ENCODE measurements at places on chromosomes 6 and 20.

DNA sequence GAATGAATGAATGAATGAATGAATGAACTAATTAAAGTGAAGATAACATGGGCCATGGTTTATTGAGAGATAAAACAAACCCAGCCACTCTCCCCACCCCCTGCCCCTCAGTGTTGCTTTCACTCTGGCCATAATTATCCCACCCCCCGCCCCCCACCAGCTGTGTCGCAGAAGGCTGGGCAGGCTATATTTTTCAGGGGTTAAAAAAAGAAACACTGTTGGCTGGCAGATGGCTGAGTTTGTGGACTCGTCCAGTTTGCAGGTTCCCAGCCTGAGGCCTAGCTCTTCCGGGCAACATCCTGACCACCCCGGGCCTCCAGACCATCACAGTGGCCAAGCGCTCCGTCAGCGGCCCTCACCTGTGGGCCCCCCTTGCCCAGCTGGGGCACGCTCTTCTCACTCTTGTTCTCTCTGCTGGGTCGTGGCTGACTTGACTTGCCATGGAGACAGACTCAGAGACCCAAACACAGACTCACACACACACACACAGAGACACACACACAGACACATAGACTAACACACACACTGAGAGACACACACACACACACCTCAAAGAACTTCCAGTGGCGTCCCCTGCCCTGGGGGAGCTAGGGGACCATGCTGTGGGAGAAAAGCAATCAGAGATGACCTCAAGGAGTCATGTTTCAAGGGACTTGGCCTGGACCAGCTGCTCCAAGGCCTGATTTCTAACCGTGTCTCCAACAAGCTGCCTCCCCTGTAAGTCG is 2.2 kb upstream of the GRM4 start:
- DNase-seq: no peak

DNA sequence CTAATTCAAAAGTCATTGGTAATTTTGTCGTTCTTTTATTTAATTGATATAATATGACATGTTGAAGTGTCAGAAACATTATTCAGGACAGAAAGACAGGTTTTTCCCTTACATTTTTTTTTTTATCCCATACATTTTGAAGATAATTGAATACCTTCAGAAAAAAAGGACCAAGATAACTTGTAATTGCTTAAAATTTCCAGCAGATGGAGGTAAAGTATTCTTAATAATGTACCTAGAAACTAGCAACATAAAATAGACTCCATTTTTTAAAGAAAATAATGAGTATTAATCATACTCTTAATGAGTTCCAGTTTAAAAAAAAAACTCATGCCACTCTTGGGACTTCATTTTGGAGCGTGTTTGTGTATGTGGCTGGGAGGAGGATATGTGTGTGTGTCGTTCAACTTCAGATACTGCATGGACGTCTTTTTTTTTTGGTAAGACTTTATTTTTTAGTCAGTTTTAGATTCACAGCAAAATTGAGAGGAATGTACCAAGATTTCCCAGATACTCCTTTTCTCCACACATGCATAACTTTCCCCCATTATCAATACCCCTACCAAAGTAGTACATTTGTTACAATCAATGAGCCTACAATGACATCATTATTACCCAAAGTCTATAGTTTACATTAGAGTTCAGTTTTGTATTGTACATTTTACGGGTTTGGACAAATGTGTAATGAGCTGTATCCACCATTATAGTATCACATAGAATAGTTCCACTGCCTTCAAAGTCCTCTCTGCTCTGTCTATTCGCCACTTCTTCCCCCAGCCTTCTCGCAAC is 79.4 kb downstream of the ROS1 start:
- DNase-seq: peak; percentile 38

DNA sequence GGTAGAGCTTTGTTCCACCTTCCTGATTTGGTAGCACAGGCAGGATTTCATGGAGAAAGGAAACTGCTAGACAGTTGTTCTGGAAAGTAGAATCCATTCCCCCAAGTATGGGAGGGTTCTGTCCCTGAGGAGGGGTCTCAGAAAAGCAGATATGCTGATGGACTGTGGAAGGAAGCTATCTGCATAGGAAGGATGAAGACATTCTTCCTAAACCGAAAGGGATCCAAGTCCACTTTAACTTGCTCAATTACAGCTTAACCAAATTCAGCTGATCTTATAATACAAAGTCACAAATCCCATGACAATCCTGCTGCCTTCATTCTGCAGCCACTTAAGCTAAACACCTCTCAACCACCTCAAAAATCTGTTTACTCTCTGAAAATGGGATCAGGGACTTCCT is 2.6 kb downstream of the MAN1A1 start:
- DNase-seq: no peak

- no peak for DNase-seq
Measured at GRCh38 chr6:42467651-42468050, 15.9 kb upstream of the TRERF1 start.

DNA sequence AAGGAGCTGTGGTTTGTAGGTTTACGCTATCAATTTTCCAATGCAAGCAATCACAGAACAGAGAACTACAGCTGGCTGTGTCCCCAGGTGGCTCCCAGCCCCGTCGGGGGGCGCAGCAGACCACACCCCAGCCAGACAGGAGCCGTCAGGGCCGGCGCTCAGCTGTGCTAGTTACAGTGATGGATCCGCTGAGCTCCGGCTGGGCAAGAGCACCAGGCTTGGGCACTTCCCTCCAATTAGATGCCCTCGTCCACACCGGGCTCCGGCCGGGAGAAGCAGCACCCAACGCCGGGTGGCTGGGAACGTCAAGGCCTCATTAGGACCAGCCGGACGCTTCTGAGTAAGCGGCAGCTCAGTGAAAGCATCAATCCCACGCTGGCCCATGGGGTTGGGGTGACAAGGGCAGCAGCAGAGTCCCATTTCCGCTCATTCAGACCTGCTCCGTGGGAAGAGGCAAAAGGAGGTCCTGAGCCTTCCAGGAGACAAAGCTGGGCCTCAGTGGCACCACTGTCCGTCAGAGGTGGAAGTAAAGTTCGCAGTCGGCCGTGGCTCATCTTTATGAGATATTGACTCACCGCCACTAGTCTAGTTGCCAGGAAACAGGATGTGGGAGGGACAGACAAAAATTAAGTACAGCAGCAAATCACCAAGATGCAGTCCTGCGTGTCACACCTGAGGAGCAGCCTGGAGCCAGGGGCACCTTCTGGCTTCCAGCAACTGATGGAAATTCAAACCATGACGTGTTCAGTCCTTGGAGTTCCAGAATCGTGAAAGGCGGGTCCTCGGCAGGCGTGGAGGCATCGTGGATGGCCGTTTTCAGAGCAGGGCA is 164.1 kb downstream of the TAF4 start:
- no peak for DNase-seq

DNA sequence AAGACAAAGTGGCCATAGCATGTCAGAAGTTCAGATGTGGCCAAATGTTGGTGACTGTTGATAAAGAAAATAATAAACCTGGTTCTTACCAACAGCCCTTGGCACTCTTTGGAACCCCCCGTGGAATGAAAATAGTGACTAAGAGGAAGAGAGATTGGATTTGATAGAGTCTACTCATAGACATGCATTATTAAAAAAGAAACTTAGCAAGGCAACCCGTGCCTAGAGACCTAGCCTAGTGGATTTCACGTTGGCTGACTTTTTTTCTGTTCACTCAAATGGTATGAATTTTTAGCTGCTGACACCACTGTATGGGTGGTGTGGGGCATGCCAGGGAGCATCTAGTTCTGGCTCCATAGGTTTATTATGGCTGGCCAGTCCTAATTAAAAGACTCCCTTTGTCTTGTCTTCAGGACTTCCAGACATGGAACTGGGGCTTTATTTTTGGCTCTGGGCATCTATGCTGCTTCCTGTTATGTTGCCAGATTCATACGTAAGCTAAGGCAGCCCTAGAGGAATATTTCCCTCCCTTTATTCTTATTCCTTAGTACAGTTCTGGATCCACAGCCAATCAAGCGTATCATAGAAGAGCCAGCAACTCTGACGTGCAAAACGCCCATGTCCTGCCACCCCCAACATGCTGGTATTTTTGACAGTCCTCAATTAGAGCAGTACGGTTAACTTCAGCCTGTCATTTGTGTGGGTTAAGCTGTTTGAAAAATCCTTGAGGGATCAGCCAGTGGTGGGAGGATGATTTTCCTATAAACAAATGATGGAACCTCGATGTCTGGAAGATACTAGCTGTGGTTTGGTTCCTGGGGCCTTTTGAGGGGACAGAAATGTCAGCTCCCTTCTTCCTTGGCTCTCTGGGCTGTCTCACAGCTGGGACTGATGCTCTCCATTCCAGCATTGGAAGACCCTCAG is 127.5 kb downstream of the ISM1 start:
- DNase-seq: no peak

- DNase-seq: no peak
Measured at GRCh38 chr6:35573495-35574110, 60.9 kb upstream of the TULP1 start.

GRCh38 chr20:47600967-47601547 is 99.4 kb downstream of the NCOA3 start:
- DNase-seq: no peak

- no peak for DNase-seq
Measured at GRCh38 chr6:74733830-74734620, 471.8 kb downstream of the COL12A1 start.

DNA sequence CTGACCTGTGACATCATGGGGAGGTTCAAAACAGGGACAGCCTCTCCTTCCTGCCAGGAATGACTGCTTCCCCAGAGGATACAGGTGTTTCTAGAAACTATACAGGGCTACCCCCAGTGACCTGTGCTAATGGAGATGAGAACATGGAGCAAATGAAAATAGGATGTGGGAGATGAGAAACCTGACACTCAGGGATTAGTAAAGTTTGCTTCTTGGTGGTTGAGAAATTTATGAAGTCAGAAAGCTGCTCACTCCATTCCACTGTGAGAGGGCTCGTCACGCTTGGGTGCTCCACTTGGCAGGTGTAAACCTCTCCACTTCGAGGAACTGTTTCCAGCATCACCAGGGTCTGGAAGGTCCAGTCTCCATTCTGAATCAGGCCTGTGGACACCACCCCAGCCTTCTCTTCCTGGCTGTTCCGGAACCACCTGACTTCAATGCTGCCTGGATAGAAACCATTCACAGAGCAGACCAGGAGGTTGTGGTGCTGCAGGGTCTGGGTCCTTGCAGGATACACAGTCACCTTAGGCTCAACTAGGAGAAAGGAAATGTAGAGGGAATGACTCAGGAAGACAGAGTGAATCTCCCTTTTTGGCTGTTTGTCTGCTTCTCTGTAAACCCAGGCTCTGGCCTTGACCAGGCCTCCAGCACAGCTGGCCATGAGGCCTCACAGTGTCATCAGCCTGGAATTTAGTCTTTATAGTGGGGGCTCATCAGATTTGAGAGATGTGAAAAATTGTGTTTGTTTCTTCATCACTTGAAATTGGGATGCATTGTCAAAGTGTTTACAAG is 10.8 kb downstream of the HLA-DRB5 start:
- DNase-seq: no peak

- DNase-seq: no peak
Measured at GRCh38 chr6:80234908-80235307, 128.4 kb downstream of the BCKDHB start.

GRCh38 chr6:34011264-34011663 is 134.6 kb downstream of the GRM4 start:
- no peak for DNase-seq

DNA sequence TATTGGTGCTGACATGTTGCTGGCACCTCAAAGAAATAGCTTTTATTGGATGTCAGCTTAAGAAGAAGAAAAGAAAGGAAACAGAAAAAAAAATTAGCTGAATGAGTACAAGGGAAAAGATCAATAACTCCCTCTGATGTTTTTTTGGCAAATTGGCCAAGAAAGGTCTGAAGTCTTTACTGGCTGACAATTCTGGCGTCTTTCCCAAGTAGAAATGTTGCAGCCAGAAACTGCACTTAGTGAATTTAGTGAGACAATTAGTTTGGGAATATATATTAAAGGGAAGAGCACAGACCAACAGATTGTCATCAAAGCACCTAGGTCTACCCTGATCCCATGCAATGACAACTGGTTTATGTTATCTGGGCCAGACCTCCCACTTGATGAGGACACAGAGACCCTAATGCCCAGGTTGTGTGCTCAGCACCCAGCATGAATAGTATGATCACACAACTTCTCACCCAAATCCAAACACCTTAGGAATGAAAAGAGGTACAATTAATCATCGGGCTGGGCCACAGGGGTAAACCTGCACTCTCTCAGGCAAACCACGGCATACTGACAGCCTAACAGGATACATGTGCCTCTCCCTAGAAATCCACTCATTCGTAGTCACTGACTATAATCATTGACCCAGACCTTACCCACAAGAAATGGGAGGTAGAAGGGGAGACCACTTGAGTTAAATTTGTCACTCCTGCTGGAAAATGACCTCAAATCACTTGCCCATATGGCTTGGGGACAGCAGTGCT is 612.3 kb upstream of the ARID1B start:
- DNase-seq: peak; percentile 2

Data from kidney glomerular epithelial cell (primary cell).